Stimulated activated CD4-positive, alpha-beta T cell treated with anti-CD3 and anti-CD28 coated beads, Interleukin-1b, Interleukin-23, amount 100 ng/mL, for 48 hours (primary cell): ENCODE measurements at places on chromosomes 5 and 9.

DNA sequence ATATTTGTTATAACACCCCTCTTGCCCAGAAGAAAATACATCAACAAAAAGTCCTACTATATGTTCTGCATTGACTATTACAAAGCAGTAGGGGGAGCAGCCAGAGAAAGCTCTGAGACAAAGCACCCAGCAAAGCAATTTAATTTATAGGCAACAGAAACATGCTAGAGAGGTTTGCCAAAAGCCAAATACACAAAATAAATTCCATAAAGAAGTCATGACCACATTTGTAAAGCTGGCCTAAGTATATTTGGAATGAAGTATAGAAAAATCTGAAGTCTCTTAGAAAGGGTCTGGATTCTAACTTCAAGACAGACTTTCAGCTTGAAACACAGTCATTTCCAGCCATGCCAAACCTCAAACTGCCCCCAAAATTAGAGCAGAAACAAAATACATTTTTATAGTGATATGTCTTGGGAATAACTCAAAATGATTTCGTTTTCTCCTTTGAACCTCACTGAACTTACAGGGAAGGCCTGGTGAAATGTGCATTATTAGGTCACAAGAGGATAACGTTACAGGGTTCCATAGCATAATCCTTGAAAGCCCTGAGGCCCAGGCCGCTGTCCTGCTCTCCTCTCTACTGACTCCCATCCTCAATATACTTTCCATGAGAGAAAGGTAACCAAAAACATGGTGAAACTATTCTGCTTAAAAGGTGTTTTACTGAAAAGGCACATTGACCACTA is 451.8 kb downstream of the RAB3C start:
- no peak for DNase-seq

DNA sequence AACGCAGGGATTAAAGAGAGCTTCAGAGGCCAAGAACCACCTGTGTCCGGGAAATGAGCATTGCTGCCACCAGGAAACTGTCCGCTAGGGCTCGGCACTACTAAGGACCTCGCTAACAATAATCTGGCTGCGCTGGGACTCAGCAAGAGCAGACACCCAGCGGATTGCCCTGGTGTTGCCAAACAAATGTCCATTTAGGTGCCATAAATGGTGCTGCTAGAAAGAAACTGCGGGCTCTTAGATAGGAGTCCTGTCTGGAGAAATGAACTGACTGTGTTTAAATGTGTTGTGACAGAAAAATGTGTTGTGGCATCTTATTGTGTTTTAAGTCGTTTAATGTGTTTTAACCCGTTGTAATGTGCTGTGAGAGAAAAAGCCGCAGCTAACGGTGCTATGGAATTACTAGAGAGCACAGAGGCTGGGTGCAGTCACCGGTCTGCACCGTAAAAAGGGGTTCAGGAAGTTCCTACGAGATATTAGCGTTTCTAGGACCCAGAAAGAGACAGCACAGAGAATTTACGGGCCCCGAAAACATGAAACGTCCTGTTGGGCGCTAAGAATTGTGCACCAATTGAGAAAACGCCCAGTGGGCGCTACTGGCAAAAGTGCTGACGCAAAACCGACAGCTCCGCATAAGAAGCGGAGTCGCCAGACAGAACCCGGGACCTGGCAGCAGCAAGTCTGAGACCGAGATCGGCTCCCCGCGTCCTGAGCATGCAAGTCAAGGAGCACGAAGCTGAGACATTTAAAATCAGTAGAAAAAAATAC is 90.6 kb downstream of the ANXA2R start:
- peak; percentile 63 for DNase-seq

DNA sequence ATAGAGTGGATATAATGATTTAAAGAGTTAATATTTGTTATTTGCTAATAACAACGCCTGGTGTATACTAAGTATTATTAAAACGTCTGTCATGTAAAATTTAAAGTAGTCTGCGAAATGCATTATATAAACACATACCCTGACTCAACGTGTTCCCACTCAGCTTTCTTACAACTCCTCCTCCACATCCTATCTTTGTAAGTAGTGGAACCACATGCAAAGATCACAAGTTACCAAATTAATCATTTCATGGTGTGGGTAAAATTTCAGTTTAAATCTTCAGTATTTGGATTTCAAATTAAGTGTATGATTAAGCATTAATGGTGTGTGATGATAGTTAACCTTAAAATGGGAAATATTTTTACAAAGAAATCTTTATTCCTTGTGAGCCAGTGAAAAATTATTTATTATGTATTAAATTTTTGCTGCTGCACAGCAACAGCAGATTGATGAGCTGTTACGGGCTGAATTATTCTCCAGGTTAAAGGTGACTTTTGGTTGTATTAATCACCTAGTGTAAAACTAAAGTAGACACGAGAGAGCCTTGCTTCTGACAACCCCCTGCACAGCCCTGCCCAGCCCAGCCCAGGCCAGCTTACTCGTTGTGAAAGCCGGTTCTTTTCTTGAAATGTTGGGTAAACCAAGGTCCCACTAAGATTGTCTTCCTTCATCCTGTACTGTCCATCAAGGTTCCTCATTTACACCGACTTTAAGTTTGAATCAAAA is 373.5 kb downstream of the DTWD2 start:
- no peak for DNase-seq

- no peak for DNase-seq
Measured at GRCh38 chr9:134057751-134058701, 9.8 kb downstream of the BRD3 start.

DNA sequence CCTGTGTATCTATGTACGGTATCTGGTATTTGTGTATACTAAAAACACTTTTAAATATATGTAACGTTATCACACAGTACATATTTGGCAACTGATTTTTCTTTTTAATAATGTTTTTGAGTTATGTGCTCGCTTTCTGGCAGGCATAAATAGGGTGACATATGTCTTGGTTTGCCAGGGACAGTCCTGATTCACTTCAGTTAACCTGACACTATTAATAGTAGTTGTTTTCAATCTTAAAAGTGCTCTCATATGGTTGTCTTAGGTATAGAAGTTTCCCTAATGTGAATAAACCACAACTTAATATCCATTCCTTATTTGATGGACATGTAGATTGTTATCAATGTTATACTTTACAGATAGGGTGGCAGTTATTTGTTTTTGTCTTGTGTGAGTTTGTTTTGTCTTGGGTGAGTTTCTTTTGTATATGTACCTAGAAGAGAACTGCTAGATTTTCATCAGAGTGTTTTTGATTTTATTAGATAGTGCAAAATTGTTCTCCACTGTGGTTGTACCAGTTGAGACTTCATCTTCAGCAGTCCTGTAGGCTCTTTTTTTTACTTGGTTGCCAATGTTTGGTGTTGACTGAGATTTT is 7.9 kb downstream of the G3BP1 start:
- no peak for DNase-seq

DNA sequence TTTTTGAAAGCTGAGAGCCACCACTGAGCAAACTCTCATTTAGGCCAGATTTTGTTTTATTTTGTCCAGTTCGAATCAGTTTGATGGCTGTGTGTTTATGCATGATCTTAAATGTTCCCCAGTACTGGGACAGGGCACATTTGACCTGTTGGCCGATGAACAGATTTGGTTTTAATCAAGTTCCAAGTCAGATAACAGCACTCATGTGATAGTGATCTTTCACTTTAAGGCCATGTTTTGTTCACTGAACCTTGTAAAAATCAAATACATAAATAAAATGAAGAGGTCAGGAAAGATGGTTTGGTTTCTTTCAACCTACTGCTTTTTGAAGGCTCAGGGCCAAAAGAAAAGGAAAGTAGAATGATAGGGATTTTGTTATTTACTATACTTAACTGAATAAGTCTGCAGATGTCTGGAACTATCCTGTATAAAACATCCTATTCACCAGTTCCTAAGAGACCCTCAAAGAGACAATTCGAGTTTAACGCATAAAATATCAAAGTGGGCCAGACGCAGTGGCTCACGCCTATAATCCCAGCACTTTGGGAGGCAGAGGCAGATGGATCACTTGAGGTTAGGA is 77.2 kb downstream of the PGM5 start:
- no peak for DNase-seq

GRCh38 chr9:9612755-9613154 is 1000.0 kb downstream of the PTPRD start:
- DNase-seq, result no peak

GRCh38 chr9:98603821-98604383 is 104.8 kb downstream of the GABBR2 start:
- no peak for DNase-seq
